ENCODE measurements at places on chromosomes 7 and 10.
A peak's percentile ranks its signal among the peaks of the same experiment; 100 is the strongest.

DNA sequence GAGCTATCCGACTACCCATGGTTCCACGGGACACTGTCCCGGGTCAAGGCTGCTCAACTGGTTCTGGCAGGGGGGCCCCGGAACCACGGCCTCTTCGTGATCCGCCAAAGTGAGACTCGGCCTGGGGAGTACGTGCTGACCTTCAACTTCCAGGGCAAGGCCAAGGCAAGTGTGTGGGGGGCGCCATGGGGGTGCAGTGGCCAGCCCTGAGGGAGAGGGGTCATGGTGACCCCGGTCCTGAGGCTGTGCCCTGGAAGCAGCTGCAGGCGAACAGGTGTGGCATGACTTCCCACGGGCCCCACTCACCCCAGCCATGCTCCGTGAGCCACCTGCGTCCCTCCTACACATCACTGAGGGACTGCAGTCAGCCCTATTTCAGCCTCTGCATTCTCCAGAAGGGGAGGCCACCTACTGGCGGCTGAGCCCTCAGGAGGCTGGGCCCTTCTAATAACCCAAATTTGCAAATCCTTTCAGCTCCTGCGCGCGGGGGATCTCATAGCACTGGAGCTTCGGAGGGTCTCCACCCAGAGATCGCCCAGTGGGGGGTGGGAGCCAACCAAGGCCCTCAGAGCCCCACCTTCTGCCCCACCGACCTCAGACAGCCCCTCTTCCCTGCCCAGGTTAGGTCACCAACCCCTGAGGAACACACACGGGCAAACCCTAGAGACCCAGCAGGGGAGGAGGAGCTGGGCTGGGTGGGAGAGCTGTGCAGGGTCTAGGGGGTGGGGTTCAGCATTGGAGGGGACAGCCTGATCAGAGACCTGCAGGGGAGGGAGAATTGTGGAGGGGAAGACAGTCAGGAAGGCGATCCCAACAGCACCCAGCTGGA lies 30.8 kb downstream of the SH2B2 start:
- no peak for DNase-seq

- DNase-seq: no peak
Observed at GRCh38 chr7:28410628-28411531, 1.4 kb upstream of the CREB5 start.

GRCh38 chr7:69735582-69735981 lies 137.3 kb downstream of the AUTS2 start:
- DNase-seq: no peak

DNA sequence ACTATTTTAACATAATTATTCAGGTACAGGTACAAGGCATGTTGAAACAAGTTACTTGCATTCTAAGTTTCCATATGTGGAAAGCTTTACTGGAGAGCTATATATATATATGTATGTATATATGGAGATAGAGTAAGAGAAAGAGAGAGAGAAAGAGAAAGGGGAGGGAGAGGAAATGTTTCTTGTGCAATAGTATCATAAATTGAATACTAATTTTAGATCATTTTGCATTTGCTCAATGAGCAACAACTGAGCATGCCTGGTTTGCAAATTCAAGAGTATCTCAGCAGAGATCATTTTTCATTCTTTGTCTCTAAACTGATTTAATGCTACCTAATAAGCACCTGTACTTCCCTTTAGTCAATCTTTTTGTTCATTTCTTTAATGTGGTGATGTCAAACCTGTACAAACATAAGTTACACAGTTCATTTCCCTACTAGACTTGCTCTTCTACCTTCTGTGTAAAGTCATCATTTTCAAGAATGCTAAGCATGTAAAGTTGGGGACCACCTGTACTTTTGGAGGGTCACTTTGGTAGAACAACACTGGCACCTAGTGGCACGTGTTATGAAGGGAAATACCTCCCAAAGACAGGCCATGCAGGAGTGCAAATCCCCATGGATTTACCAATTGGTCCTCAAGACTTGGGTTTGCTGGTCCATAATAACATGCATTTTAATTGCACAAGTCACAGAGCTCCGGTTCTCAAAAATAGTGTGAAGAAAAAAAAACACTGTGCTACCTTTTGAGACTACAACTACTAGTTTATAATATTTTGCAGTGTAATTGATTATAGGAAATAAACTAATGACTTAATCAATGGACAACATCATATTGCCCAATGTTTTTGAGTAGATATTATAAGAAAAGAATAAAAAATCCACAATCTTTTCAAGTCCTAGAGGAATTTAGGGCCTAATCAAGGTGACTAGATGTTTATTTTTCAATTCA lies 431.2 kb upstream of the IGFBP3 start:
- DNase-seq: no peak

- DNase-seq: no peak
Observed at GRCh38 chr7:121269798-121270197, 59.0 kb upstream of the WNT16 start.

- no peak for DNase-seq
Observed at GRCh38 chr10:84152769-84153168, 13.5 kb downstream of the GHITM start.

- DNase-seq: no peak
Observed at GRCh38 chr7:116193329-116194087, 16.8 kb upstream of the TES start.

DNA sequence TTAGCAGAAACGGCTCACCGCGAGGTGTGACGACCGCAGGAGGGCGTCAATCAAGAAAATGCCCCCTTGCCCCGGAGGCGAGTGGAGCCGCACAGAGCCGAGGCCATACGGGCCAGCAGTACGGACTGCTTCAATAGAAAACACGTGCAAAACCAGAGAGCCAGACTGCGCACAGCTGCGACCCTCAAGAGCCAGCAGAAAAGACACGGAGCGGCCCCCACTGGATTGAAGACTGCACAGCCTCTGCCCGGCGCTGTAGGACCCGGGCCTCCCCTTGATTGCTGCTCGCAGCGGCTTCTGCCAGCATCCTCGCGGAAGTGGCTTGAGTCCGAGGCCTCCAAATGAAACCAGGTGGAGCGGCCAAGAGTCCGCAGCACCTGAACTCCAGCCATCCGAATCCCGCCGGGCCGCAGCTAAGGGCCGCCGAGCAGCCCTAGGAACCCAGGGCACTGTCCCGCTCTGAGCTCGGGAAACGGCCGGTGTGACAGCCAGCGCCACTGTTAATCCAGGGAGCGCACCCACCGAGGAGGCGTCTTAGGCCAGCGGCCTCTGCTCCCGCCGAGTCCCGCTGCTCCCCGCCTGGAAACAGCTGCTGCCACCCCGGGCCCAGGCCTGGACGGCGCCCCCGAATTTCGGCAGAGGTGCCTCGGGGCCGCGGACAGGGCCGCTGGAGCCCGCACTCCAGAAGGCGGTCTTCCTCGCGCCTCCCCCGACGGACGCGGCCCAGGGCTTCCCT lies 660 bp upstream of the HHEX start:
- DNase-seq: peak; percentile 61

DNA sequence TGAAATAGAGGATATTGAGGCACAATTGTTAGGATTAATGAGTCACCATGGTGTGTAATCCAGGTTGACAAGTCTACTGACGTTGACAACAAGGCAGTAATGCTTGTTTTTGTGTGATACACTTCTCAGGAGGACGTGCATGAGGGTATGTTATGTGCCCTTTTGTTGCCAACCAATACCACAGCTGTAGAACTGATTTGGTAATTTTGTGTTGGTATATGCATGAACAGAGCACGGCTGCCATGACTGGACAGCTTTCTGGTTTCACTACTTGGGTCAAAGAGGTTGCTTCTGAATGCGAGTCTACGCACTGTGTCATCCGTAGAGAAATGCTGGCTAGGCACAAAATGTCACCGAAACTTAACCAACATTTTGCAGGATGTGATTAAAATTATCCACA lies 32.9 kb downstream of the PHTF2 start:
- no peak for DNase-seq

DNA sequence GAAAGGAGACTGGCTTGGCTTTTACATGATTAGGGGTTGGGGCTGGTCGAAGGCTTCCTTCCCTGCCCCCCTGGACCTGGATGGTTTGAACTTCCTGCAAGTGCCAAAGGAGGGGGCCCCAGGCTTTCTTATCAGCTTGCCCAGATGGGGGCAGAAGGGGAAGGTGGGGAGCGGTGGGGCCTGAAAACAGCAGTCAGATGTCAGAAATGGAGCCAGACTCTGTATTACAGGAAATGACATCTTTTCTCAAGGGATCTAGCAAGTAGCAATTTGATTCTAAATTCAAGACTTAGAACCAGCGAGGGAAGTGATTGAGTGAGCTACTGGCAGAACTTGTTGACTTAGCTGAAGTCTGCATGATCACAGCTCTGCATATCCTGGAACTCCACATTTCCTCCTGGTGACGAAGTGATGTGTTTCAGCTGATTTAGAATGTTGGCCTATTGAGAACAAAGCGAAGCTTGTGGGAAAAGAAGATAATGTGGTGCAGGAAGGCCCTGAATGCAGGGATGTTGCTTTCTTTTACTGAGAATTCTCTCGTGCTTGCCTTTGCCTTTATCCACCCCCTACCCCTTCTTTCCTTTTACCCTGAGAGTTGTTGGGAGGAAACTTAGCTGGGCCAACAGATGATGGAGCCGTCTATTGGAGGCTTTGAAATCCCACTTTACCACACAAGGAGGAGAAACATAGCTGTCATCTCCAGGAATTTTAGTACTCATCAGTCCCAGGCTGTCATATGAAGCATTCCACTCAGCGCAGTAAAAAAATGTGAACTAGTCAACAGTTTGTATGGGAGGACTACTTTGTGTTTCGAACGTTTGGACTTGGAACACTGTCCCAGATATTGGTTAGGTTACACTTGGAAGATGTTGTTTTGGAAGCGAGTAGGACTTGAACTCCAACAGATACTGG lies 43.2 kb downstream of the CCNY start:
- no peak for DNase-seq

DNA sequence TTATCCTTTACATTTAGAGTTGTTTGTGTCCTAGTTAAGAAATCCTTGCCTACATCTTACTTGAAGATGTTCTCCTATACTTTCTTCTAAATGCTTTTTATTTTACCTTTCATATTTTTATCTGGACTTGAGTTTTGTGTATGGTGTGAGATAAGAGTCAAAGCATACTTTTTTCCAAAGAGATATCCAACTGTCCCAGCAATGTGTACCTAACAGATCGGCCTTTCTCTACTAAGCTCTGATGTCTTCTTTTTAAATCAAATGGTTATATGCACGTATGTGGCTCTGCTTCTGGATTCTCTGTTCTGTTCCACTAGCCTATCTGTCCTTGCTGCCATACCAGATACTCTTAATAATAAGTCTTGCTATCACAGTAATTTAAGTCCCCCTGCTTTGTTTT lies 7.2 kb downstream of the IKZF5 start:
- DNase-seq: no peak

GRCh38 chr10:122461729-122462532 lies 578 bp downstream of the HTRA1 start:
- peak; percentile 64 for DNase-seq

DNA sequence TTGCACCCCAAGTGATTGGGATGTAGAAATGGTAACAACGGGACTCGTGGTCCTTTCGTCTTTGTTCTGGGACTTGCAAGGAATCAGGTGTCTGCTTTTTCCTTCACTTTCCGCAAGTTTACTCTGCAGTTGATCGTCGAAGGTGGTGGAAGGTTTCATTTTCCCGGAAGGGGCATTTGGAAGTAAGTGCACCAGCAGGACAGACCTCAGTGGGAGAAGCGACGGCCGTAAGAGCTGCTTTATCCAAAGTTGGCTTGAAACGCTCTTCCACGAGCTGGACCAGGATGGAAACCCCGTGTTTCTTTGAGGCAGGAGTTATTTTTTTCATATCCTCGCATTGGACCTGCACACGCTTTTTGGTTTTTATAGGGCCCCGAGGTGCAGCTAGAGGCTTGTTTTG lies 1.2 kb downstream of the BRI3 start:
- no peak for DNase-seq

DNA sequence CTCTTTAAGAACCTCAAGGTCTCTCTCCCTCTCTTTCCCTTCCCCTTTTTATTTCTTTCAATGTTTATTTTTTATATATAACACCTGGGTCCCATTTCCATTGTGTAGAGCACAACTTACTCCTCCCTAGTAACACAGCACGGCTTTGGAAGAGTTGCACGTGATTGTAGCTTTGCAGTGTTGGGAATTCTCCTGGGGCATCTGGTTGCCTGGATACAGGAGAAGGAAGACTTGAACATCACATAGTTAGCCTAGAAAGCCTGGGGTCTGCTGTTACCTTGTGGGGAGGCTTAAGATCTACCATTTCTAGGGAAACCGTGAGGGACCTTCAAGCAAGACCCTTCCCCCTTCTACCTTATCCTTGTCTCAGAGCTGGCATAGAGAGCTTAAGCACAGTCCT lies 41.1 kb upstream of the NFKB2 start:
- DNase-seq: no peak

- no peak for DNase-seq
Observed at GRCh38 chr7:36203071-36203790, 50.2 kb downstream of the EEPD1 start.

DNA sequence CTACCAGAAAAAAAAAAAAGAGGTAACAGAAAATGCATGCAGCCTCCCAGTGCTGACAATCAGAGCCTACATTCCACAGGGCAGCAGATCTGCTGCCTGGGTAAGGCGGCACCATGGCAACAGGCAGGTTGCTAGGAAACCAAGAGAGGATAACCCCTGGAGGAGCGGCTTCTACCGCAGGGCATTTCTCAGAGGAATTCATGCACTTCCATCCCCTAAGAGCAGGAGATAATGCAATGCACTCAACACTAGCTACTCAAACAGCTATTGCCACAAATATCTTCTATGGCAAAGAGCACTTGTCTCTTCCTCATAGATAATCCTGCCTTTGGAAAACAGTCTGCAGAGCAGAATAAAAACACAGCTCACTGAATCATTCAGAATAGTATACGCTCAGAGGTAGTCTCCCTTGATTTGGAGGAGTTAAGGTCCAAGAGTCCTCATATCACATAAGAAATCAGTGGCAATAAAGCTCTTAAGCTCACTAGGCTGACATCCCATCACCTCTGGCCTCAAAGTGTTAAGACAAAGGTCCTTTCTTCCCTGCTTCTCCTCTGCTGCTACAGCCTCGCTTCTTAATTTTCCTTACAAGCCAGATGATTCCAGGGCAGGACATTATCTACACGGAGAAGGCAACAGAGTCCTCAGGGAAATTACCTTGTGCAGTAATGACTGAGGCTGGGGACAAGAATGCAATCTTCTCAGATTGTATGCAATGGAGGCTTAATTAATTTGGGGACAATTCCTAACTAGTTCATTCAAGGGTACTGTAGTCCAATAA lies 10.7 kb downstream of the PSAP start:
- peak; percentile 82 for DNase-seq

- DNase-seq: no peak
Observed at GRCh38 chr7:102993718-102994029, 80.9 kb downstream of the LRRC17 start.

GRCh38 chr10:68110027-68110426 lies 739 bp downstream of the MYPN start:
- DNase-seq: no peak

GRCh38 chr7:36749282-36749960 lies 25.1 kb upstream of the AOAH start:
- no peak for DNase-seq
